ENCODE measurements at places on chromosomes 2 and 18.

- DNase-seq = no peak
These were observed 811.3 kb downstream of the CPS1 start for GRCh38 chr2:211367711-211368110.

- no peak for DNase-seq
These were observed 274.3 kb upstream of the TRIB2 start for GRCh38 chr2:12442476-12442847.

DNA sequence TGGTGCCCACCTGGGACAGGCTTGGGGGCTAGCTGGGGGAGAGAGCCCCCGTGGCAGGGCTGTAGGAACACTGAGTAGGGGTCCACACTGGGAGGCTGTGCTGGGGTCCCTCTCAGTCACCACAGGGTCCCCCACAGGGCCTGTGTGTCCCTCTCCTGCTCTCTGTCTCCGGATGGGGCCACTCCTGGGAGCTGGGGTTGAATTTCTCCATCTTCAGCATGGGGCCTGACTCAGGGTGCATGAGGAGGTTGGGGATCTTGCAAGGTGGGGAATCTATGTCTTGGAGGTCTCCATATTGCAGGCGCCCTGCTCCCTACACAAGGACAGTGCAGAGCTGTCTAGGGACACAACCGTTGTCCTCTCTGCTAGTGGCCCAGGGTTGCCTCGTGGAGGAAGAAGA, 78.7 kb upstream of the HDAC4 start:
- DNase-seq = no peak

DNA sequence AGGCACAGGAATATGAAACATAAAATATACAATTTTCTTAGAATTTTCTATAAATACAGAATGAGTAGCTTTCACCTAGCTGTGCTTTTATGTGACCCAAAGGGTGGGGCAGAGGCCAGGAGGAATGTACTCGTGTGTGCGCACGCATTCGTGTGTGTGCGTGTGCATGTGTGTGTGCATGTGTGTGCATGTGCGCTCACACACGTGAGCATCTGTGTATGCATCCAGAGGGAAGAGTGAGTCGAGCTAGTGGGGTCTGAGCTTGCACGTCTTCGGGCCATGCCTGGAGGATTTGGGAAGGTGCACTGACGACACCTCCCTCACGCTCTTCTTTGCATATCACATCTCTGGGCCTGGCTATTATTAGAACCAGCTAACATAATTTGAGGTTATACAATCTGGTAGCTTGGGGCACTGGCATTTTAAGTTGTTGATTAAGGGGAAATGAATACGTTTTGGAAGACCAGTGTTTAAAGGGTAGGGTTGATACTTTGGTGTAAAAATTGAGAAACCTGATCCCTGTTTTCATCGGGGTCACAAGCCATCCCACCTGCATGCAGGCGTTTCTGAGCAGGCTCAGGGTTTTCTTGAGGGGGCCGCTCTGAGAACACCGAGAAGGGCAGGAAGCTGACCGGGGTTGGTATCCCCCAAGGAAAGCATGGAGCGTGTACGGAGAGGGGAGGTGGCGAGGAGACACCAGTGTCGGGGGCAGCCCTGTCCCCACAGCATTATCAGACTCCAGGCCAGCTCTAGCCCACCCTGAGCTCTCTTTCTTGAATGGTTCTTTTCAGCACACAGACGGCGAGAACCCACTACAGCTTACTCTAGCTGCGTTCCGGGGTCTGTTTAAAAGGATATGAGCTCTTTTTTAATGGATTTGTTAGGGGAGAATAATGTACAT, 85.3 kb downstream of the LRRFIP1 start:
- DNase-seq = no peak

DNA sequence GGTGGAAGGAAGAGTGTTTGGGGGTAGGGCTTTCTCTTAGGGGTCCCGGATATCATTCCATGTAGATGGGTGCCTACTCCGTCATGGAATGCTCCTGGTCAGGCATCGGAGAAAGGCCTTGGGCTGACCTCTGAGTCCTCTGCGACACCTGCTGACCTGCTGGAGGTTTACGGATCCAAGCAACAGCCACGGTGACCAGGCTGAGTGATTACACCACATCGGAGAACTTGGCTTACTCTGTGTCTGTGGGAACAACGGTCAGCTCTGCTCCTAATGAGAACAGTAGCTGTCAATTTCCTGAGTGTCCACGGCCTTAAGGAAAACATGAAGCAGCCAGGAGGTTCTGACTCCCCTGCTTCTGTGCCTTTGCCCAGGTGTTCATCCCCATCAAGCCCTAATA, 73.2 kb downstream of the TNP1 start:
- no peak for DNase-seq

GRCh38 chr2:19937004-19937403, 35.2 kb upstream of the TTC32 start:
- DNase-seq = no peak

DNA sequence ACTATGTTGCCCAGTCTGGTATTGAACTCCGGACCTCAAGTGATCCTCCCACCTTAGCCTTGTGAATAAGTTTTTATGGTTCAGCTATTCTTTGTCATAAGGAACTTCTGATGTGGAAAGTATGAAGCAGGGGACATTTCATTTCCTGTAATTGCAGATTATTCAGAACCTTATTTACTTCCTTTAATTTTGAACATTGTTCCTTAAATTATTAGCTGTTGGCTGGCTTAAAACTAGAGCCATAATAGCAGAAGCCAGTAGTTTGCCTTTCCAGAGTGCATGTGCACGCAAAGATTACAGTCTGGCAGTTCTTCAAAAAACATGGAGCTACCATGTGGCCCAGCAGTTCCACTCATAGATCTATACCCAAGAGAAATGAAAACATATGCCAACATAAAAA, 53.1 kb downstream of the PMS1 start:
- DNase-seq = no peak

GRCh38 chr2:160315337-160315736, 115.3 kb upstream of the ITGB6 start:
- DNase-seq = no peak
